GM04503 (cell line): ENCODE measurements at places on chromosomes 2 and 18.

DNA sequence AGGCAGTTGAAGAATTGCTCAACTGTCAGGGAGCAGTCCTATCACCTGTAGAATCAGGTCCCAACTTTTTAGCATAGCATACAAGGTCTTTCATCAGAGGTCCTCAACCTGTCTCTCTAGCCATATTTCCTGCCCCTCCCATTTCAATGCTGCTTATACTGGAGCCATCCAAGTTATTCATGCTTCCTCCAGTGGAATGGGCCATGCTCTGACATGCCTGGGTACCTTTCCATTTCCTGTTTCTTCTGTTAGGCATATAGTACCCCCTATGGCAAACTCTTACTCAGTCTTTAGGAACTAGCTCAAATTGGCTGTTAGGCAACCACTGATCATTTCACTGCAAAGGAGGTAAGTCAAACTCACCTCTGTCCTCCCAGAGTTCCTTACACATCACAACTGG, 51.0 kb upstream of the ABCA12 start:
- DNase-seq, result no peak

DNA sequence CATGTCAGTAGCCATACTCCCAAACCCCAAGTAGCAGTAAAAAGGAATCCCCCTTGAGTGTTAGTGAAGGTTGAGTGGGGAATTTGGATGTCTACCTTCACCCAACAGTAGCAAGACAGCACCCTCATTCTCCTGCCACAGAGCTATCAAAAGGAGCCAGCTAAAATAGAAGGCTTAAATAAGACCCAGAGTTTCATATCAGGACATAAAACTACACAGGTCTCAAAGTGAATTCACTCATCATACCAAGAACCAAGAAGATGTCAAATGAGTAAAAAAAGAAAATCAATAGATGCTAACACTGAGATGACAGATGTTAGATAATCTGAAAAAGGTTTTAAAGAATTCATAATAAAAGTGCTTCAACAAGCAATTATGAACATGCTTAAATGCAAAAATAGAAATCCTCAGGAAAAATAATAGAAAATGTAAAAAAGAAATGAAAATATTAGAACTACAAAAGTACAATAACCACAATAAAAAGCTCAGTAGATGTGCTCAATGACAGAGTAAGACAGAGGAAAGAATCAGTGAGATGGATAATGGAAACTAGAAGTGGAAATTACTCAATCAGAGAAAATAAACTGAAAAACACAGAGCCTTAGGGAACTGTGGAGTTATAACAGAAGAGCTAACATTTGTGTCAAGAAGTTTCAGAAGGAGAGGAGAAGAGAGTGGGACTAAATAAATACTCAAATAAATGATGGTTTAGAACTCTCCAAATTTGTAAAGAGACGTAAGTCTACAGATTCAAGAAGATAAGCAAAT, 90.5 kb downstream of the EDAR start:
- DNase-seq, result no peak

DNA sequence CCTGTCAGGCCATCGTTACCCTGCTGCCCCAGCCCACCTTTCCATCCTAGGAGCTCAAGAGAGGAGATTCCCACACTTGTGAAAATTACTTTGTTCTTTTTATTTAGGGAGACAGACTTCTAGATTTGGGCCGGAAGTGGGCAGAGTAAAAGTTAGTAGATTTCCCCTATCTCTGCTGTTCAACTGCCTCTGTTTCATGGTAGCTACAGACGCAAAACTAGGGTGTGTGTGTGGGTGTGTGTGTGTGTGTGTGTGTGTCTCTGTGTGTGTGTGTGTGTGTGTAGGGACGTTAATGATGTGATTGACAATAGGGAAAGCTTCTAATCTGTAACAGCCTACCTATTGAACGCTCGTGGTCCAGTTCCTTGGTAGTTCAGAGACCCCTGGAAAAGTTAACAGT, 438 bp downstream of the PSMA8 start:
- no peak for DNase-seq

GRCh38 chr18:24600076-24600654, 139.7 kb downstream of the HRH4 start:
- peak; percentile 20 for DNase-seq

- DNase-seq, result peak; percentile 10
Observed at GRCh38 chr2:166417669-166418068, 41.9 kb upstream of the SCN9A start.

- no peak for DNase-seq
Observed at GRCh38 chr18:5622905-5623304, 79.1 kb upstream of the EPB41L3 start.

DNA sequence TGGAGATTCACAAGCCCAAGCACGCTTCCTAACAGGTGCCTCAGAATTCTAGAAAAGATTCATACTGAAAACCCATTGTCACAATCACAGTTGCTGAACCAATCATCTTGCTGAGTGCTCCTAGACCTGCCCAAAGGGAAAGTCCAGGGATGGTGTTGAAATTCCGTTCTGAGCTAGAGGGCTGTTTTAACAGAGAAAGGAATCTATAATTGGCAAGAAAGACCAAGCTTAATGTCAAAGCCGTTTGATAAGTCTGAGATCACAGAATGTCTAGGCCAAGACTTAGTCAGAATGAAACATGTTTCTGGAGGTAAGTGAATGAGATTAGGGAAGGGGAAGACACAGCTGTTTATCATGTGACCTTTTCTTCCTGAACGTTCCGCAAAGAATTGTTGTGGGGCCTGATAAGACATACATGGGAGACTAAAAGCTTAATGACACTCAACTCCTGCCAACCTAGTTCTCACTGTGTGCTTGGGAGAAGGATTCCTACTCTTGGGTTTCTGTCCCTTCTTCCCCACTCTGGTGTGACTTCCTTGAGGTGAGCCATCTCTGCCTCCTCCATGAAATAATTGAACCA, 27.5 kb downstream of the PMAIP1 start:
- no peak for DNase-seq

- DNase-seq, result no peak
Observed at GRCh38 chr2:147425437-147426029, 419.3 kb upstream of the ACVR2A start.

DNA sequence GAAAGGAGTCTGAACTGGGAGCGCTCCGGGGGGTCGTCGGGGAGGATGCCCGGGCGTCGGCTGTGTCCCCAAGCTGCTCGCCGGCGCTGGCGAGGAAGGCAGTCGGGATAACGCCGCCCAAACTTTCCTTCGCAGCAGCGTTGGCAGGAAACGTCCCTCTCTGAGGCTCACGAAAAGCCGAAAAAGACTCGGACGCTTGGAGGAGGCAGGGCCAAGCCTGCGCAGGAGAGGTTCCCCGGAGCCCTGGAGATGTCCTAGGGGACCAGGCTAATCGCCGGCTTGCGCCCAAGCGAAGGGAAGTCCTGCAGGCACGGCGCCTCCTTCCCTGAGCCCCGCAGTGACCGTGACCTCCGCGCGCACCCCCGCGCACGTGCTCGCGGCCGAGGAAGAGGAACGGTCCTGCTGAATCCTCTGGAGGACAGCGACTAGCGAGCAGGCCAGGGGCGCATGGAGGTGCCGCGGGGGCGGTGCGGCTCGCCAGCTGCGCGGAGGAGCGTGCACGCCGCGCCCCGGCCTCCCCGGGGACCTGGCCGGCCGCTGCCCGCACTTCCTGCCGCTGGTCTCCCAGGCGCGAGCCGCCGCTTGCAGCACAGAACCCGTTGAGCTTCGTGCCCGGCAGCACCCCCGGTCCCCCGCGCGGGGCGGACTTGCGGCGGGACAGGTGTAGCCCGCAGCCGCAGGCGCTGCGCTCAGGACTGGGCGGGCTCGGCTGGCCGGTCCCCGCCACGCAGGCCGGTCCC, at the start of gene SH3RF3:
Gene SH3RF3 (plus strand): TSS at position 590 of the 740 bp plus-strand sequence.
- DNase-seq, result no peak

DNA sequence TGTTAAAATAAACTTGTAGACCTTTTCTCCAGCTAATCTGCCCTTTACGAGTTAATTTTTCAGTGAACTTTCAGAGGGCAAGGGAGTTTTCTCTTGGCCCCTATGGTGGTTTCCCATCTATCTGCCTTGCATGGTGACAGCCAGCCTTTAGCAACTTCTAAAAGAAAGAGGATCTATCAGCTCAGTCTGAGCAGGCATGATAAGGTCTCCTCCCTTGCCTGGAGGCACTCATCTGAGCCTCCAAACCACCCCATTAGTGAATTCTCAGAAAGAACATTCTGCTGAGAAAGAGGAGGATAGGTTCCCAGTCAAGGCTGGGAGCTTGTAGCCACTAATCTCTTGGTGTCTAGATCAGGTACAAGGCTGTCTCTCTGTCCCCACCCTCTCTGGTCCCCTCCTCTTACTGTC, 10.7 kb upstream of the GYPC start:
- DNase-seq, result no peak

GRCh38 chr18:51603551-51603950, 406.1 kb upstream of the MEX3C start:
- no peak for DNase-seq

DNA sequence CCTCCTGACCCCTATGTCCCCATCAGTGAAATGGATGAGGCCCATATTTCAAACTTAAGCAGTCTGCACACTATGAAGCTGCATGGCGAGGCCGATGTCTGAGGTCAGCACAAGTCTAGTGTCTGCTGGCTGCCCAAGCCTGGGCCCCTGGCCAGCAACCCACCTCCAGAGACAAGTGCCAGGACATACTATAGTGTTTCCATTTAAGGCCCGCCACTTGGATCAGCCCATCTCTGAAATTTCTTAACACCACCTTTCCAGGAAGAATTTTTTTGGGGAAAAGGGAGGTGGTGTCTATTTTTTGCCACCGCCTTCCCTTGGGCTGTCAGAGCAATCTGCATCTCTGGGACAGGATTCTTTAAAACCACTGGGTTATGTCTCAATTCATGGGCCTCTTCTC, 1.8 kb downstream of the ACVR1 start:
- DNase-seq, result no peak

DNA sequence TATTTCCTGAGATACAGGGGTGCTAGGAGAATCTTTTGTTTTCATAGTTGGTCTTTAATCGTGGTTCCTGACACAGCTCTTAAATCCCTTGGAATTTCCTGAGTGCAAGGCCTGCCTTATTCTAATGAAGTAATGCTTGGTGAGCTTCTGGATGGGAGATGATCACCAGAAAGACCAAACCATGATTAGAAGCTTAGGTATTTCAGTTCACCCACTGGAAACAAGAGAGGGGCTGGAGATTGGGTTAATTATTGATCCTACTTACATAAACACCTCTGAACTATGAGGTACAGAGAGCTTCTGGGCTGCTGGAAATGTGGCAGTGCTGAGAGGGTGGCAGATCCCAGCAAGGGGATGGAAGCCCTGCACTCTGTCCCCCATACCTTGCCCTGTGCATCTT, 406.8 kb downstream of the THSD7B start:
- no peak for DNase-seq

DNA sequence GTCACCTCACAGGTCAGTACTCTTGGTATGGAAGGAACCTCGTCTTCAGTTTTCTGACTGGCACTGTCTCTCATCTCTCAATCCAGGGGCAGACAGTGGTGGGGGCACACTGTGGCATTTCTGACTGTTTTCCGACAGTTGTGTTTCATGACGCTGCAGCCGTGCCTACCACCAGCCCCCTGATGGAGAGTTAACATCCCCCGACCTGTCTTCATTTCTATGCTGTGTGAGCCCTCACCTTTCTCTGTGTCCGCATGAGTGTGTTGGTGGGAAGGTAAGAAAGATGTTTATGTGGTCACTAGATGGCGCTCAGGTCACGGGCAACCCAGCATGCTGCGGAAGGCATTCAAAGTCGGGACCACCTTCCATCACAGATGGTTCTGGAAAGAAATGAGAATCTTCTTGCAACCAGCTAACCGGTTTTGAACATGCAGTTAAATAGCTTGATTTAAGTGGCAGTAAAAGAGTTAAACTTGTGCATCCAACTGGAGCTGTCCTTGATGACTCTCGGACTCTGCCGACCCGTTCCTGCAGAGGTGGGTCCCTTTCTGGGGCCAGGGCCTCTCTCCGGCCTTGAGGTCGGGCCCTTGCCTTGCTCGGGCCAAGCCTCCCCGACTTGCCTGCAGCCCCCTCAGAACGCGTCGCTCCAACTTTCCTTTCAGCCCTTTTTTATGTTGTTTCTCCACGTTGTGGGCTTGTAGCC, 92.4 kb downstream of the DYSF start:
- DNase-seq, result no peak

GRCh38 chr18:68733707-68734106, 18.8 kb upstream of the TMX3 start:
- no peak for DNase-seq

DNA sequence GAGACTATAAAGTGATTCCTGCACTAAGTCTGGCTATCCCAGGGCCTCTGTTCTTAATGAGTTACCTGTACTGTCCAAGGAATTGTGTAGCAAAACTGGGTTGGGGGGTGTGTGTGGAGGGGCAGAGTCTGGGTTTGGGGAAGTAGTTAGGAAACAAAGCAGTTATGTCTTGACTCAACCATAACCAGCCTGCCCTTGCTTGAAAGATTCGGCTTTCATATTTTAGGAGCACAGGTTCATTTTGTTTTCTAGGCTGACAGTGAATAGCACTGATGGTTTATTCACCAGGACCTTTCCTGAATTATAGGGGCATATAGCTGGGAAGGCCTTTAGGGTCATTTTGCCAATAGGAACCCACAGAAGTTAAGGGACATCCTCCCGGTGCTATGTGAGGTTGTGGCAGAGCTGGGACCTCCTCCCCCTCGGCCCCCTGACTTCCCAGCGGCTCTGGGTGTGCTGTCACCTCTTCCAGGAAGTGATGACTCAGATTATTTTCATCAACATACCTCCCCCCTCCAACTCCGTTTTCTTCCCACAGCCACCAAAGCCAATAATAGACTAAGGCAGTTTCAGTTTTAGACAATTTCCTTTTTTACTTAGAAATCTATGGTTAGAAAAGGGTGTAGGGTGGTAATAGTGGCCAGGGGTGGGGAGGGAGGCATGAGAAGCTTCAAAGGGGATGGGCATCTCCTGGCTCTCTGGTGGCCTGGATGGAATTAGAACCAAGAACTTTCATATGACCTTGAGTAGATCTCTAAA, 44.8 kb downstream of the SETBP1 start:
- no peak for DNase-seq

- DNase-seq, result no peak
Observed at GRCh38 chr18:9952633-9953416, 39.0 kb downstream of the VAPA start.

DNA sequence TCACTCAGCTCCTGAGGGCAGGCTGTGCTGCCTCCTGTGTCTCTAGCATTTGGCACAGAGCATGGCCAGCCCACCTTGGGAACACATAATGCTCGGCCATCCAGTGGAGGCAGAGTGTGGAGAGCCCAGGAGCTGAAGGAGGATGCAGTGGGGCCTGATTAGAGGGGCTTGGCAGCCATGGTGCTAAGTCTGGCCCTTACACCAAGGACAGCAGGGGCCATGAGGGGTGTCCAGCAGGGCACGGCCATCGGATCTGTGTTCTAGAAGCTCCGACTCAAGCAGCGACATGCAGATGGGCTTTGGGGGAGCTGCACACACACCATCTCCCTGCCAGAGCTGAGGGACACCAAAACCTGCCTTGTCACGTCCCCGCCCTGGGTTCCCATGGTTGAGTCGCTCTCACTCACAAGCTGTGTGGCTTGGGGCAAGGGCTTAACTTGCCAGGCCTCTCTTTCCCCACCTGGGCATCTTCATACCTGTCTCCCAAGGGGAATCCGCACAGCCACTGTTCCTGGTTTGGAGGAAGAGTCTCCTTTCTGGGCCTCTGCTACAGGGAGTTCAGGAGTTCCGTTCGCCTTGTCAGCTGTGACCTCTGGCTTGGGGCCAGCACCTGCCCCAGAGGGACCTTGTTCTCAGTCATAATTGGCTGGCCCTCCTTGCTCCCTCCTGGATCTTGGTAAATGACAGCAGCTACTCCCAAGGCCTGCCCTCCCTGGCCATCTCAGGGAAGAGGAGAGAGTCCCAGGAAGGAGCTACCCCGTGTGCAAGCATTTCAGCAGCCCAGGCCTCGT, 1.3 kb upstream of the TOGARAM2 start:
- DNase-seq, result no peak
